ENCODE measurements at places on chromosomes 7 and 10. TPM values are rescaled to one million over a fixed set of nuclear protein-coding genes. Genes with fewer than 3 reads are reported as not detected.

The FOXP2 gene
- 0.81 TPM for total RNA-seq

The DEPP1 gene
- 0.60 TPM for total RNA-seq

The MUC12 gene
- 0.21 TPM for total RNA-seq

The CREB3L2 gene
- 23.7 TPM for total RNA-seq

The NUTM2D gene
- total RNA-seq, result 2.5 TPM

The CCDC126 gene
- total RNA-seq, result 5.5 TPM

The METTL27 gene
- 11.8 TPM for total RNA-seq

The GGCT gene
- total RNA-seq, result 78.3 TPM

The GSTO2 gene
- total RNA-seq, result 55.8 TPM

The OGA gene
- total RNA-seq, result 56.9 TPM

The CYP2C19 gene
- not detected for total RNA-seq

The LDB3 gene
- not detected for total RNA-seq

The MYL7 gene
- total RNA-seq, result not detected

The CTTNBP2 gene
- total RNA-seq, result 0.14 TPM

The C7orf25 gene
- 4.3 TPM for total RNA-seq

The TMEM130 gene
- total RNA-seq, result not detected

The CLRN3 gene
- not detected for total RNA-seq
